NCI-H1694 (cell line): ENCODE measurements at places on chromosomes 12 and 14.
A peak's percentile ranks its signal among the peaks of the same experiment; 100 is the strongest.

DNA sequence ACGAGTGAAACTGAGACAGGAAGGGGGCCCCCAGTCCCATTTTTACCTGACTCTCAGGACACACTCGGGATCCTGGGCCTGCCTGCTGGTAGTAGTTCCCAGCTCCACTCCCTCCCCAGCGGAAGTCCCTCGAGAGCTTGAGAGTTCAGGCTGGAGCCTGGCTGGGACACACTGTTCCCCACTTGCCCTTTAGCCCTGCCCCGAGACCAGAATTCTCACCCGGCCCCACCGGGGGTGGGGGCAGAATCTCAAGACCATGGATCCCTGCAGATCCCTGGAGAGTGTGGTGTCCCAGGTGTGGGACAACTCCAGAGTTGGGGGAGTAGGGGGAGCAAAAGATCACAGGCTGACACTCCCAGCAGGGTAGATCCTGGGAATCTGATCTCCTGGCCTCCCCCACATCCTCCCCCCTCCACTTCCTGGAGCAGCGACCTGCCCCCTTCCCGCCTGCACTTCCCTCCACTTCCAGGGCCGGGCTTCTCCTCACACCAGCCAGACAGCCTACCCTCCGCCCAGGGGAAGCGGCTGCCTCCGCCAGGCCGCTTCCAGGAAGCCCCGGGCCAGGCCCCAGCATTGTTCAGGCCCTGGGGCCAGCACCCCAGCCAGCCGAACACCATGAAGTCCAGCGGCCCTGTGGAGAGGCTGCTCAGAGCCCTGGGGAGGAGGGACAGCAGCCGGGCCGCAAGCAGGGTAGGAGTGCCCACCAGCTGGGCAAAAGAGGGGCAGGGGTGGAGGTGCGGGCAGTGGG, at the start of gene TNS2:
Gene TNS2 (plus strand): TSS at position 495 of the 748 bp plus-strand sequence. CDS start 121 bp downstream, at position 616.
- no peak for DNase-seq

DNA sequence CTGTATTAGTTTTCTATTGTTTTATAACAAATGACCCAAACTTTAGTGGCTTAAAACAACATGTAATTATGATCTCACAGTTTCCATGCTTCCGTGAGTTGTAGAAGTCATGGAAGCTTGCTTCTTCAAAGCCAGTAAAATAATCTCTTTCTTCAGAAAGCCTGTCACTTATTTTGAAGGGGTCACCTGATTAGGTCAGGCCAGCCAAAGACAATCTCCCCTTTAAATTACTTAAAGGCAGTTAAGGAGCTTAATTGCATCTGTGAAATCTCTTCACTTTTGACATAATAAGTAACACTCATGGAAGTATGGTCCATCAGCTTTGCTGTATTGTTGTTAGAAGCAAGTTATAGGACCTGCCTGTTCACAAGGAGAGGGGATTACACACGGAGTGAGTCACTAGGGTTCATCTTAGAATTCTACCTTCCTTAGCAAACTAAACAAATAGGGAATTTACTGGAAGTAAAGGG, 89.8 kb downstream of the FAR2 start:
- DNase-seq: no peak

GRCh38 chr12:16197600-16197999, 79.9 kb downstream of the SLC15A5 start:
- no peak for DNase-seq

- no peak for DNase-seq
These were observed 1.4 kb downstream of the MAP3K9 start for GRCh38 chr14:70807898-70808415.

- no peak for DNase-seq
These were observed 96.5 kb upstream of the VASH1 start for GRCh38 chr14:76664790-76665189.

DNA sequence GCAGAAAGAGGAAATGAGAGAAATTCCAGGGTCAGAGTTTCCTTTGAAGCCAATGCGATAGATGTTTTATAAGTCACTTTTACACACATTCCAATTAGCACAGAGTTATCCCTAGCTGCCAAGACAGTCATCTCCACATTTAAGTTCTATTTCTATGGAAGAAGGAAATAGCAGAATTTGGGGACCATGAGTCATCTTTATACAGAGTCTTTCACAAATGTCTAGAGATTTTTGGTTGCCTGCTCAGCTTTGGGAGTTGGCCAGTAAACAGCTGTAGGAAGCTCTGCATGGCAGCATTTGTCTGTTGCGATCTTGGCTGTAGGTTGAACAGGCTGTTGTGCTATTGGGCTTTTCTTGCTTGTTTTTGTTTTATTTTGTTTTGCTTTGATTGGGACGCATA, 884.3 kb downstream of the GALC start:
- peak; percentile 36 for DNase-seq

DNA sequence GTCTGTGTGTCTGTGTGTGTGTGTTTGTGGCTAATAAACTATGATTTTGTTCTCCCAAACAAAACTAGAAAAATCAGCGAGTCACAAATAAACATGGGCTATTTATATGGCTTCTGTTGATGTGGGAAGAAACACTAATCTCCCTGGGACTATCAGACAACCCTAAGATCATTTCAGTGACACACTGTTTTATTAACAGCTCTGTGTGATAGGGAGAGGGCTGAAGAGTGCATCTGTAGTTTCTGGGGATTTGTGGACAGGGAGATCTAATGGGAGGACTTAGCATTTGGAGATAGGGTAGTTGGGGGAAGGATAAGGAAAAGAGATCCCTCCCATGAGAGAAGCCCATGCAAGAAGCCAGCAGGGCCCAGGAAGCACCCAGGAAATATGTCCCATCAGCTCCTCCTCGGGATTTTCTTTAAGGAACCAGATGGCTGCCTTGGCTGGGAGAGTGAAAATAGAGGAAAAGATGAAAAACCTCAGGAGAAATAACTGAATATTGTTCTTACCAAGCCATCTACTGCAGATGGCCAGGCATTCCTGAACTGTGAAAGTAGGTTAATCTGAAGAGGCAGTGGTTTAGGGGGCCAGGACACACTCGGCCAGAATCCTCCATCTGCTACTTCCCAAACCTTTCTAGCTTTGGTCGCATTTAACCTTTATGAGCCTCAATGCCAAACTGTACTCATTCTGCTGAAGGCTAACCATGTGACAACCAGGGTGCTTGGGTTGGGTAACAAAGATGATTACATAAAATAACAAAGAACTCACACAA, 253.4 kb downstream of the BTG1 start:
- DNase-seq: no peak

- DNase-seq: no peak
These were observed 7.6 kb downstream of the CALCOCO1 start for GRCh38 chr12:53719649-53720048.

- no peak for DNase-seq
These were observed 1.9 kb upstream of the BAZ2A start for GRCh38 chr12:56631790-56632700.

- DNase-seq: no peak
These were observed 402.2 kb downstream of the BCAT1 start for GRCh38 chr12:24546661-24547060.

GRCh38 chr12:13425766-13426165, 229.2 kb downstream of the EMP1 start:
- no peak for DNase-seq

GRCh38 chr14:59406454-59407245, 58.5 kb downstream of the GPR135 start:
- no peak for DNase-seq

DNA sequence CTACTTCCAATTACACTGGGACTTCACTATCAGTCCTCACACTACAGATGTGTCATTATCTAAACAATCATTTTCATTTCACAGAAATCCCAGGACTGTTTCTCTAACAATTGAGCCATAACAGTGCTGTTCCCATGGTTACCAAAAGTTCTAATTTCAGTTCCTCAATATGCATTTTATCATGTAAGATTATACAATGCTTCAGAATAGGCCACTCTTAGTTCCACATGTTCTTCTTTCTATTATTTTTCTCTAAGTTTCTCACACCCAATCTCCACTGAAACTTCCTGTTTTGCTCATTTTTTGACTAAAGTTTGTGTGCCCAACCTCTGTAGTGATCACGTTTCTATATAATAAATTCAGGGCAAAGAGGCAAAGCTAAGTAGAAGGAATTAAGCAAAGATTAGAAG, 185.8 kb downstream of the DUSP6 start:
- no peak for DNase-seq

- DNase-seq: no peak
These were observed 333.8 kb downstream of the TRHDE start for GRCh38 chr12:72605975-72606374.

- DNase-seq: peak; percentile 68
These were observed 36.4 kb upstream of the STON2 start for GRCh38 chr14:81436296-81437138.

- DNase-seq: no peak
These were observed 270.5 kb downstream of the C12orf75 start for GRCh38 chr12:105600911-105601545.

DNA sequence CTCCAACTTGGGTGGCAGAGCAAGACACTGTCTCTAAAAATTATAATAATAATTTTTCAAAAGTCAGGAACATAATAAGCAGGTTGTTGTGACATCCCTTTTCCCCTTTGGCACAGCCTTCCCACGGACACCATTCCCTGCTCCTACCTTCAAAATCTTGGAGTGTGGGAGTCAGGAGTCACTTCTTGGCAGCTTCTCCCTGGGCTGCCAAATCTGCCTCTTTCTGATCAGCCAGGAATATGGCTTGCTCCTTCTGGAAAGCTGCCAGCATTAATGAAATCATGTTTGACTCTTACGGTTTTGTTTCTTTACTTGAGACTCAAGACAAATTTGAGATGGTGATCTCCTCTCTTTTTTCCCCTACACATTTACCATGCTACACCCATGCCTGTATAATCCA, 391.4 kb upstream of the SYT1 start:
- no peak for DNase-seq

- no peak for DNase-seq
These were observed 61.3 kb downstream of the ARF6 start for GRCh38 chr14:49954171-49954631.

DNA sequence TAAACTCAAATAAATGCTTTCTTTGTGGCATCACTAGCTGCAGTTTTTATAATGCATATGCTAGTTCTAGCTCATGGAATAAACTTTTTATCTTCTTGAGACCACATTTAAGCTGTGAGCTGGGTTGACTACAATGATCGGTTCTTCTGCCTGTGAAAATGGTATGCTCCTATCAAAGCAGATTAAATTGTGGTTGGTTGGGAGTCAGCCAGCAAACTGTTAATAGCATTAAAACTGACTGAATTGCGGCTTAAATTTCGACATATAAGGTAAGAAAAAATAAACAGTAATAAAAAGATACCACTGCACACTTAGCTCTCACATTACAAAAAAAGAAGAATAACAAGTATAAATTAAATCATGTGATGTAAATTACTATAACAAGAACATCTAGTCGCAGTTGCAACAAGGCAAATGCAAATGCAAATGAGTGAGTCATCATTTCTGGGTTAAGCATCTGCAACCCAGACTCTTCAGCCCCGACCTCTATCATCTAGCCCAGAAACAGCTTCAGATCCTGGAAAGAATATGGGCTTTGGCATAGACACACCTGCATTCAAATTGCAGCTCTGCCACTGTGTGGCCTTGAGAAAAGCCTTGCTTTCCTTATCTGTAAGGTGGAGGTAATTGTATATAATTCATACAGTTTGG, 19.8 kb upstream of the DHRS7 start:
- no peak for DNase-seq

- DNase-seq: no peak
These were observed 260.8 kb upstream of the AMIGO2 start for GRCh38 chr12:47340411-47341015.

DNA sequence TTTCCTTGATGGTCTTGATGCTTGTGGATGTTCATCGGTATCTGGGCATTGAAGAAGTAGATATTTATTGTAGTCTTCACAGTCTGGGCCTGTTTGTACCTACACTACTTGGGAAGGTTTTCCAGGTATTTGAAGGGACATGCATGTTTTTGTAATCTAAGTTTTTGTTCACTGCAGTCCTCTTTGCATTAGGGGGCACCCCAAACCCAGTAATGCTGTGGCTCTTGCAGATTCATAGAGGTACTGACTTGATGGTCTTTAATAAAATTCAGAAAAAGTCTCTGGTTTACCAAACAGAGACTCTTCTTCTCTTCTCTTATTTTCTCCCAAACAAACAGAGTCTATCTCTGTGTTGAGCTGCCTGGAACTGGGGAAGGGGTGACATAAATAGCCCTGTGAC, 150.9 kb upstream of the SLC16A7 start:
- DNase-seq: no peak

- DNase-seq: peak; percentile 88
These were observed 24.8 kb upstream of the YY1 start for GRCh38 chr14:100213956-100214769.

- no peak for DNase-seq
These were observed 1.1 kb upstream of the WDR89 start for GRCh38 chr14:63642656-63643382.

DNA sequence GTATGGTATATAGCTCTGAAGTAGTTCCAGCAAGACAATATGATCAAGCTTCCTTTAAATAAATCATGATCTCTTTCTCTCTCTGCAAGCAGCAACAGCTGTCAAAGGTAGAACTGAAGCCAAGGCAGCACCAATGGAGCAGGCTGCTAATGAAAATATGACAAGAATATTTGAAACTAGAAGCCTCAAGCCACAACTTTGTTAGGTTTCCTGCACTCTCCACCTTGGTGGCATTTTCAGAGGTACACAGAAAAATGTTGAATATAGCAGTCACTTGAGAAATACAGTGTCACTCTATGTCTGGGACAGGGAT, 43.8 kb upstream of the PSMA6 start:
- no peak for DNase-seq

- no peak for DNase-seq
These were observed 72.2 kb downstream of the BORCS5 start for GRCh38 chr12:12428961-12429657.

DNA sequence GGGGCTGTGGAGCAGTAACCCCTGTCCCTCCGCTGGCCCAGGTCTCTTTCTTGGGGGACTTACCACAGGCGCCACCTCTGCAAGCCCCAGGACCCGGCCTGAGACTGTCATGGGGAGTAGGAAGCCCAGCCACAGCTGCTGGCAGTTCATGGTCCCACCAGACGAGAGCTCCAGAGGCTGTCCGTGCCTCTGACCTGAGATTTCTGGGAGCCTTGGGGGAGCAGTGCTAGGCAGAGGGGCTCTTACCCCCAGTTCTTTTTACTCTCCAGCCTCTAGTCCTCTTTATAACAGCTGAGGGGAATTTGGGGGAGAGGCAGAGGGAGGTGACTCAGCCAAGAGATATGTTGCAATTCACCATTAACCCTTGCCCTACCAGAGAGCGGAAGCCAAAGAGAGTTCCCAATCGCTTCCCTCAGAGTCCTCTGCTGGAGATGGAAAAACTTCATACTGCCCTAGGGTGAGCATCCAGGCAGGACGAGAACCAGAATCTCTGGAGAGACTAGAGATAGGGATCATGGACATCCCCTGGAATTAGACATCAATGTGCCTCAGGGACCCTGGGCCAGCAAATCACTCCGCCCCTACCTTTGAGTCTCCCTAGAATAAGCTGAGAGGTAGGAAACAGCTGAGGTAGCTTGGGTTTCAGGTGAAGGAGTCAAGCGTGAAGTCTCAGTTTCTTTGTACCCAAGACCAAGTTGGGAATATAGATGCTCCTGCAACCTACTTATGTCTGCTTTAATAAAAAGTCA, at the start of gene MMP19:
Gene MMP19 (minus strand): TSS at position 256 of the 749 bp plus-strand sequence. CDS start 106 bp downstream, at position 150.
- DNase-seq: no peak

GRCh38 chr12:78155546-78155945, 324.9 kb downstream of the NAV3 start:
- DNase-seq: no peak
